ENCODE measurements at places on chromosomes 11 and 22.

DNA sequence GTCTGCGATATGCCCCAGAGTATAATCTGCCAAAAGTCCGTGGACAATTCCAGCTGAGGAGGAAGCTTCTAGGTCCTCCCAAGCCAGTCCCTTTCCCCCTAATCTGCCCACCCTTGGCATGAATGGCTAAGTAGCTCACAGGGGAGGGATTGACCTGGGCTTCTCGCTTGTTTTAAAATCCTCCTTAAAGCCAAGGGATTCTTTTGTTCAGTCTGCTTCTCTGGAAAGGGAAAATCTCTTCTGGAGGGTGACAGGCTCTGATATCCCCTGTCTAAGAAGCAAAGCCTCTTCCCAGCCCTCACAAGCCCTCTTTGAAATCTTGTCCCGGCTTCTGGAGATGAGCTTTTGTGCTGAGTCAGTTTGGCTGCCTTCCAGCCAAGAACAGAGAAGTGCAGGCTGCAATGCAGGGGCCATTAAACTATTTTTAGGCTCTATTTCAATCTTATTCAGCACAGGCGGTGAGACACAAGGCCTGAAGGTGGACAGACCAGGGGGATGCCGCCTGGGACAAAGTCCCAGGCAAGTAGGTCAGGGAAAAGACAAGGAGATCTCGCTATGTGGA, 23.9 kb downstream of the NEFH start:
- DNase-seq = no peak

- DNase-seq = no peak
Observed at GRCh38 chr11:130510407-130511006, 62.1 kb downstream of the ADAMTS15 start.

GRCh38 chr11:19938169-19938856, 222.0 kb downstream of the DBX1 start:
- DNase-seq = no peak

GRCh38 chr11:2551131-2551530, 106.3 kb downstream of the KCNQ1 start:
- no peak for DNase-seq

DNA sequence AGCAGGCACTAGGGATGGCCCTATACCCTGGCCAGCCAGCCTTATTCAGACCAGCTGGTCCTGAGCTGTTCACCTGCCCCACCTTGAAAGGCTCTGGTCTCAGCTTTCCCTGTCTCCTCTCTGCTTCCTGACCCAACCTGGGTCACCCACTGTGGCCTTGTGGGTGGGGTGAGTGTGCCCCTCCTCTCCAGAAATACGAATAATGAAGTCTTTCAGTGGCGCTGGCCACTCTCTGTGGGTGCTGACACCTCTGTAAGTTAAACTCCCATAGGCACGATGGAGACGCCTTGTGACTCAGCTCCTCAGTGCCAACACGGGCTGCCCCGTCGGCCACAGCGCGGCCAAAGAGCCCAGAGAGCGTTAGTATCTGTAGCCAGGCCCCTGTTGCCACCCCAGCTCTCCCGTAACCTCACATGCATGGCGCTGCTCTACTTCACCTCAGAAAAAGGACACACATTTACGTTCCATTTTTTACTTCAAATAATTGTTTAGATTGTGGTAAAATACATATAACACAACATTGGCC, 74.6 kb upstream of the SEPTIN5 start:
- no peak for DNase-seq

DNA sequence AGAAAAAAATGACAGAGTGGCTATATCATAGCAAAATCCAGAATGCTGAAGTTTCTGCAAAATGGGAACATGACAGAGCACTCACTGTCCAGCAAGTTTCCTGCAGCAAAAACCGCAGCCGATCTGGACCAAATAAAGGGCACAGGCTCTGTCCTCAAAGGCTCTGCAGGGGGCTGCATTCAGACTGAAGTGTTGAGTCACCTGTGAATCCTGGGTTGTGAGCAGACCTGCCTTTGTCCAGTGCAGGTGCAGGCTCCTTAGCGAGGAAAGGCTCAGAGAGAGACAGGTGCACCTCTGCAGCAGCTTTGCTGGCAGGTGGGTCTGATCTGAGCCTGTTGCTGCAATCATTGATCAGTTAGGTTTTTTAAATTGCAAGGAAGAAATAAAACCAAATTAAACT, 29.3 kb upstream of the NFAM1 start:
- no peak for DNase-seq

DNA sequence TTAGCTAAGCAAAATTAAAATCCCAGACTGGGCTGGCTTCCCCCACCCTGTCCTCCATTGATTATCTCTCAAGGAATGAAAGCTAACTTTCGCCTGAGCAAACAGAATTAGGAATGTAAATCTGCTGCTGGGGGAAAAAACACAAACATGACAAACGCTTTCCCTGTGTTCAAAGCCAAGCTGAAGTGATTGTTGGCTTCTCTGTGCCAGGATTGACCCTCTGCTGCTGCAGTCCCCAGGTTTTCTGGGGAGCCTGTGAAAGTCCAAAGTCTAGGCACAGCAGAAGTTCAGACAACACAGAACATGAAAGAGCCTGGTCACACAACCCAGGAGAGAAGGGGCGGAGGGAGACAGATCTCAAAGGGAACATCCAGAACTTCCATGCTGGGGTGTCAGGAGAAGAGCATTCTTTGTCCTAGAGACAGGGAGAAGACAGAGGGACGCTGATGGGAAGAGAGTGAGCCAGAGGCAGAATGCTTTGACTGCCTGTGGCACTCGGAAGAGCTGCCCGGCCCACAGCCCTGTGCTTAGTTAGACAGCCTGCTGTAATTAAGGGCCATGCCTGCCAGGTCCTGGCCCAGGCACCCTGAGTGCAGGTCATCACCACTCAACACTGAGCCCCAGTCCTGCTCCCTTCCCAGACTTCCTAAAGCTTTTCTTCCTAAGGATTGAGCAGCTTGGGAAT, 6.9 kb downstream of the PATZ1 start:
- no peak for DNase-seq

- no peak for DNase-seq
Observed at GRCh38 chr11:34425867-34426266, 12.9 kb upstream of the CAT start.

- no peak for DNase-seq
Observed at GRCh38 chr11:19374151-19374569, 133.4 kb upstream of the E2F8 start.

- no peak for DNase-seq
Observed at GRCh38 chr22:48943567-48944432, 883.9 kb downstream of the BRD1 start.

- DNase-seq = no peak
Observed at GRCh38 chr11:118441770-118442275, 5.5 kb downstream of the KMT2A start.

DNA sequence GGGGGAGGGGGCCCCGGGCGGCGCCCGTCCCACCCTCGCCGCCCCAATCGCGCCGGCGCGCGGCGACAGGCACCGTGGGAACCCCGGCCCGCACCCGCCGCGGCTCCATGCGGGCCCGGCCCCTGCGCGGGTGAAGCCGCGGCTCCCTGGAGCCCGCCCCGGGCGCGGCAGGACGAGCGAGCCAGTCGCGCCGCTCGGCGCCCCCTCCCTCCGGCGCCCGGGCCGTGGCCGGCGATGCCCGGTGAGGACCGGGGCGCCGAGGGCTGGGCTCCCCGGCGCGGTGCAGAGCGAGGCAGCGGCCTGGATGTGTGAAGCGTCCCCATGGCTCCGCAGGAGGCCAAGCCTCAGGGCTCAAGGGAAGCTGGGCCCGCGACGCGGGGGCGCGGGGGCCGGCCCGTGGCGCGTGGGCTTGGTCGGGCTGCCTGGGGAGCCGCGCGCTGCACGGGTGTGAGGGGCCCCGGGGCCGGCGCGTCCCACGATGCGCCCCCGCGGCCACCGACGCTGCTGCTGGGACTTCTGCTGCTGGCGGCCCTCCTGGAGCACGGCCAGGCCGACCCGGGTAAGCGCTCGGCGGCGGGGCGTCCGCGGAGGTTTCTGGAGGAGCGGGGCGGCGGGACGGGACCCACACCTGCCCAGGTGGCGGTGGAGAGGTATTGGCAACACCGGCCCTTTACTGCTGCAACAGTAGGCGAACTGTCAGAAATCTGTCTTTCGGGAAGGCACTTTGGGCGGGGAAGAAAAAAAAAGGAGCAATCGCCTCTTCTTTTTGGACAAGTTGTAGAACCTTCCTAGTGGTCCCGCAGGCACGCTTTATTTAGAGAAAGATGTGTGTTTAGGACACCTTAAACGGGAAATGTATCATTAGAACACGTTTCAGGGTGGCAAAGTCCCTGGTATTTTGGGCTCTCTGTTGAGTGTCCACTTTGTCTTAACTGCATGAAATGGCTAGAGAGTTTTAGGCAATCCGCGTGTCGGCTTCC, 119.4 kb downstream of the HIPK3 start:
- no peak for DNase-seq

GRCh38 chr22:22702237-22703202, 58.1 kb downstream of the GGTLC2 start:
- no peak for DNase-seq

DNA sequence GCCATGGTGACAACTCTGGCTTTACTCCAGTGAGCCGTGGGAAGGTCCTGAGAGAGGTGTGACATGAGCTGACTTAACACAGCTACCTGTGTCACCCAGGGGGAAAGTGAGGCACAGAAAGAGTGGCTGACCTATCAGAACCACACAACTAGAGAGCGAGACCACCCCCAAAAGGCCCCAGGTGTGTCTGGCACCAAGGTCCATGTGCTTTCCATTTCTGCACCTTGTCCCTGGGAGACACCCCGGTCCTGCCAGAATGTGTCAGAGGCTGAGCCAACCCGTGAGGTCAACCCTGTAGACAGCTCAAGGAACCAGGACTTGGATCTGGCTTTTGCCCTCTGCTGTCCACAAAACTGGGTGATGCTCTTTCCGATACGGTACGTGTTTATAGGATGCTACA, 9.8 kb downstream of the MAFF start:
- no peak for DNase-seq

GRCh38 chr11:102564110-102564509, 33.6 kb upstream of the MMP7 start:
- DNase-seq = no peak

GRCh38 chr11:21561581-21561980, 631.3 kb upstream of the ANO5 start:
- no peak for DNase-seq

GRCh38 chr11:134404575-134405341, 7.3 kb downstream of the B3GAT1 start:
- DNase-seq = no peak

DNA sequence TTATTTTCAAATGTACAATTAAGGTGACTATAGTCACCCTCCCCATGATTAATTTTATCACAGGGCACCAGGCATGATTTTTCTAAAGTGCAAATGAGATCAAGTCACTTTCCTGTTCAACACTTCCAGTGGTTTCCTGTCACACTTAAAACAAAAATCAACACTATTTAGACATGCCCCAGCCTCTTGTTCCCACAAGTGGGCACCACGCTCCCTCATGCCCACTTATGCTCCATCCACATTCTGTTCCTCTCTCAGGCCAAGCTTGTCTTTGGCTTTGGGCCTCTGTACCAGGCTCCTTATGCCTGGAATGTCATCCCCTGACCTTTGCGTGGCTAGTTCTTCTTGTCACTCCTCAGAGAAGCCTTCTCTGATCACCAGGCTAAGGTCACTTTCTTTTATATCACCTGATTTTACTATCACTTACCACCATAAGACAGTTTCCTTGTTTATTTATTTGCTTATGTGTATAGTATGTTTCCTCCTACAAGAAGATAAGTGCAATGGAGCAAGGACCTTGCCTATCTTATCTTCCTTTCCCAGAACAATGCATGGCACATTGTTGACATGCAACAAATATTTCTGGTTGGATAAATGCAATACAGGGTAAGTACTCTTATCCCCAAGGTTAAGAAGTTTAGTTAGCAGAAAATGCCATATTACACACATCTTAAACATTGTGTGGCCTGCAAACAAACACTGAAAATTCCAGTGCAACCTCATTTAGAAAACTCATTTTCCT, 50.9 kb upstream of the PANX1 start:
- no peak for DNase-seq

DNA sequence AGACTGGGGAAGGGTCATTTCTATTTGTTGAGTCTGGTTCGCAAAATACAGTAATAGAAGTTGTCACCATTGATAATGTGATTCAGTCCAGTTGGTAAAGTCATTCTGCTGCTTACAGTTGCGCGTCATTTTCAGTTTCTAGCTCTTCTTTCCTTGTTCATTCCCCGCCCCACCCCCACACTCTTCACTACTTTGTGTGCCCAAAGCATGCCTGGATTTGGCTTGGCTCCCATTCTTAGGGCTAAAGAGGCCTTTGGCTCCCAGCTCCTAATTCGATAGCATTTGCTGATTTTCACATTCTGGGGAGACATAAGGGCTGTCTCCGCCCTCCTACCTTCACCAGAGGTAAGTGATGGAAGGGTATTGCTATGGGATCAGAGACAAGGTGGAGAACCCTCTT, 43.0 kb downstream of the CECR2 start:
- DNase-seq = no peak

GRCh38 chr11:74689666-74690065, 41.6 kb downstream of the CHRDL2 start:
- no peak for DNase-seq
